Activated T-helper 17 cell treated with anti-CD3 and anti-CD28 coated beads, Interleukin-2, amount 50 U/mL, for 72 hours (primary cell): ENCODE measurements at places on chromosomes 7 and 10. TPM values are rescaled to one million over a fixed set of nuclear protein-coding genes. Genes with fewer than 3 reads are reported as not detected.

GRCh38 chr10:96768136-96768535, 47.8 kb upstream of the PIK3AP1 start:
- no peaks in the 10 kb centered on the region for H3K36me3 ChIP-seq
- no peak for ATAC-seq
- H3K27me3 ChIP-seq, result peaks cover 4% of the 10 kb centered on the region
- no peak overlapping the region for H3K27ac ChIP-seq

DNA sequence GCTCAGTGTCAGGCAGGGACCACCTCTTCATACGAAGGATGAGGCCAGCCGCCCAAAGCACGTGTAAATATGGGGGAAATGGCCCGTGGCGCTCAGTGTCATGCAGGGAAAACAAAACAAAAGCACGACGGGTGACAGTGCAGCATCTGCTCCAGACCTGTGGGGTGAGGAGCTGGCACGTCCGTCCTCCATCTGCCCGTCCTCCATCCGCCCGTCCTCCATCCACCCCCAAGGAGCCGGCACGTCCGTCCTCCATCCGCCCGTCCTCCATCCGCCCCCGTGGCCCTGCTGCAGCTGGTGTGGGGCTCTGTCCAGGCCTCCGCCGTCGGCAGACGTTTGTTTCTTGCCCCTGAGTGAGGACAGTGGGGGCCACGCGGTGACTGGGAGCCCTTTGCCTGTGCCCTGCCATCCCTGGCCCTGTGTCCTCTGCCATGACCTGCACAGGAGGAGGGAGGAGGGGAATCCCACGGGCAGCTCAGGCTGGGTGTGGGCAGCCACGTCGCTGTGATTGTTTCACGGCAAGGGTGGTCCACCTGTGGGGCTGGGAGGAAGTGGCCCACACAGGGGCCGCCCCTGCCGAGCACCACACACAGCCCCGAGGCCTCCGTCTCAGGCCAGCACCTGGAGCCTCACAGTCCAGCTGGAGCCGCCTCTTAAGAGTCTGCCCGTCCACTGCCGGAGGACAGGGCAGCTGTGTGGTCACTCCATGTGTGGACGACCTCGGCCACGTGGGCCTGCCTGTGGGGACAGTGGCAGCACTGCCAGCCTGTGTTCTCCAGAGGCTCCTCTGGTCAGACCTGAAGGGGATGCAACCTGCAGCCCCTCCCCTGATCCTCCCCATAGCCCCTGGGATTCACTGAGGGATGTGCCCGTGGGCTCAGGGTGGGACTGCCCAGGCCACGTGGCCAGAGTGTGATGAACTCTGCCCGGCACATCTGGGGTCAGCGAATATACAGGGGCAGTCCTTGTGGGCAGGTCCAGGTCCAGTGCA, 38.2 kb upstream of the DPYSL4 start:
- H3K27me3 ChIP-seq, result no peaks in the 10 kb centered on the region
- H3K27ac ChIP-seq, result no peak overlapping the region
- no peak overlapping the region for H3K4me3 ChIP-seq

- H3K4me1 ChIP-seq, result no peaks in the 10 kb centered on the region
- no peak overlapping the region for H3K27ac ChIP-seq
- H3K27me3 ChIP-seq, result no peaks in the 10 kb centered on the region
- no peak for ATAC-seq
- no peak overlapping the region for H3K4me3 ChIP-seq
Observed at GRCh38 chr7:88155756-88156155, 64.1 kb downstream of the SRI start.

DNA sequence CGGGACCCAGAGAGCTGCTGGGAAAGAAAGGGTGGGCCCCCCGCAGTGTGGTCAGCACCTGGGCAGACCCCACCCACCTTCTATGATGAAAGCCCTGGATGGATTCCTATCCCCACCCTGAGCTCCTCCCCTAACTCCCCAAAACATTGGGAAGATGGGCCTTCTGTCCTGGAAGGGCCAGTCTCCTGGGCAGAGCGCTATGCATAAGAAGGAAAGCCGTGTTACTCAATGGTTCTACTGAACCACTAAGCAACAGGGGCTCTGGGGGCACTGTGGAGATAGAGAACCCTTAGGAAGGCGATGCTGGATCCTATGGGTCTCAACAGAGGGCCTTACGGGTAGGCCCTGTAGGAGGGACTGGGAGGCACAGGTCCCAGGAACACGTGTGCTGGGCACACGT, 30.7 kb upstream of the INSIG1 start:
- no peak overlapping the region for H3K27ac ChIP-seq
- no peaks in the 10 kb centered on the region for H3K4me1 ChIP-seq
- no peak overlapping the region for H3K4me3 ChIP-seq
- no peaks in the 10 kb centered on the region for H3K36me3 ChIP-seq
- H3K27me3 ChIP-seq, result peaks cover 12% of the 10 kb centered on the region

GRCh38 chr7:69657985-69658384, 59.7 kb downstream of the AUTS2 start:
- no peak overlapping the region for H3K27ac ChIP-seq
- H3K4me1 ChIP-seq, result no peaks in the 10 kb centered on the region
- no peaks in the 10 kb centered on the region for H3K36me3 ChIP-seq
- ATAC-seq, result no peak
- H3K4me3 ChIP-seq, result no peak overlapping the region

- no peak overlapping the region for H3K4me3 ChIP-seq
- ATAC-seq, result no peak
- no peaks in the 10 kb centered on the region for H3K27me3 ChIP-seq
- no peaks in the 10 kb centered on the region for H3K4me1 ChIP-seq
Observed at GRCh38 chr7:80942261-80943041, 23.6 kb upstream of the SEMA3C start.

DNA sequence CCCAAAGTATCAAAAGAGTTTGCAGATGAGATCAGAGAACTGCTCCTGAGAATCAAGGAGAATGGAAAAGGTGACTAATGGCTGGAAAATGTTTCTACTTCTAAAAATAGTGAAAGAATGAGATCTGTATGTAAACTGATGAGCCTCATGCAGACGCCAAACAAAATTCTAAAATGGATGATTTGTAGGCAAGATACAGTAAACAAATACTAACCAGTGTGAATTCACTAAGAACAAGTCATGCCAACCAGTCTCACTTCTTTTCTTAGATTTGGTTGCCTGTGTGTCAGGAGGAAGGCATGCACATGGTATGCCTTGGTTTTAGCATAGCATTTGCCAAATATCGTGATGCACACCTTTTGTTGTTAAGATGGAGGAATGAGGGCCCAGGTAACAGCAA, 94.9 kb upstream of the PIK3CG start:
- H3K27me3 ChIP-seq, result no peaks in the 10 kb centered on the region
- H3K4me1 ChIP-seq, result peaks cover 46% of the 10 kb centered on the region
- peaks cover 5% of the 10 kb centered on the region for H3K36me3 ChIP-seq
- H3K4me3 ChIP-seq, result no peak overlapping the region

- H3K36me3 ChIP-seq, result no peaks in the 10 kb centered on the region
- no peak overlapping the region for H3K27ac ChIP-seq
- ATAC-seq, result no peak
- peaks cover 13% of the 10 kb centered on the region for H3K27me3 ChIP-seq
- no peak overlapping the region for H3K4me3 ChIP-seq
Observed at GRCh38 chr10:86260564-86260963, 106.0 kb downstream of the GRID1 start.

DNA sequence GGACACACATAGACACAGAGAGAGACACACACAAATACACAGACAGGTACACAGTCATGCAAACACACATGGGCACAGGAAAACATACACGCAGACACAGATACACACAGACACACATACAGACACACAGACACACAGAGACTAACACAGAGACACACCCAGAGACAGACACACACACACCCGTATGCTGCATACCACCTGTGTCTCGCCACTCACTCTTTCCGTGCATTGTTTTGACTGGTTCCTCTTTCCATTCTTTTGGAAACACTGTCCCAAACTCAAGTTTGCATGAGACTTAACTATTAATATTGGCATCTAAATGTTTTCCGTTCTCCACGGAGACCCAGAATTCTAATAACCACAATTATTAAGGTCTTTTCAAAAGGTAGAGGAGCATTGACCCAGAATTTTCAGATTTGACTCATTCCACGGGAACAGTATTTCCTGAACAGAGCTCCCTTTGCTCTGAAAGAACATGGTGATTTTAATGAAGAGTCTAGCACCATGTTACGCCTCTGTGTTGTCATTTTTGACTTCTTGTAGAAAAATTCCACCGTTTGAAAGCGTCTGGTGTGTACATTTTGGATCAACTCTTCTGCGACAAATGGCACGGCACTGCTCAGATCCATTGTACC, 141.2 kb upstream of the RNF32 start:
- H3K4me1 ChIP-seq, result no peaks in the 10 kb centered on the region
- H3K27ac ChIP-seq, result no peak overlapping the region
- no peaks in the 10 kb centered on the region for H3K27me3 ChIP-seq

DNA sequence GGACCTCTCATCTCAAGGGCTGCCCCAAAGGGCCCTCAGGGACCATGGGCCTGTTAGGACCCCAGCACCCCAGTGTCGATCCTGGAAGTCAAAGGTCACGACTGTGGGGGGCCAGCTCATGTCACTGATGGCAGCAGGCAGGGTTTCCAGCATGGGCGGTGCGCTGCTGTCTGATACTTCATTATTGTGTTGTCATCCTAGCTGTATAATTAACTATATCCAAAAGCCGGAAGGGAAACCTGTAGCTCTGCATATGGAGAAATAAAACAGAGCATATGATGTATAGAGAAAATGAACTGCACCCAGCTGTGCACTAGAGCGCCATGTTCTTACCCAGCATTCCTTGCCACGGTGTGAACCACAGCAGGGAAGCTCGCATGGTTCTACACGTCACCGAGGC, 196.3 kb downstream of the EBF3 start:
- ATAC-seq, result no peak
- H3K27me3 ChIP-seq, result no peaks in the 10 kb centered on the region
- H3K4me3 ChIP-seq, result no peak overlapping the region
- no peak overlapping the region for H3K27ac ChIP-seq
- no peaks in the 10 kb centered on the region for H3K4me1 ChIP-seq

GRCh38 chr7:12635830-12636229, 51.6 kb upstream of the ARL4A start:
- peak; percentile 76 for ATAC-seq
- H3K36me3 ChIP-seq, result no peaks in the 10 kb centered on the region
- H3K4me3 ChIP-seq, result peak overlapping the region; percentile 79

- no peak for ATAC-seq
- H3K27ac ChIP-seq, result no peak overlapping the region
- H3K36me3 ChIP-seq, result no peaks in the 10 kb centered on the region
- peaks cover 6% of the 10 kb centered on the region for H3K27me3 ChIP-seq
- H3K4me3 ChIP-seq, result no peak overlapping the region
Observed at GRCh38 chr10:76301211-76301610, 869.8 kb downstream of the LRMDA start.

DNA sequence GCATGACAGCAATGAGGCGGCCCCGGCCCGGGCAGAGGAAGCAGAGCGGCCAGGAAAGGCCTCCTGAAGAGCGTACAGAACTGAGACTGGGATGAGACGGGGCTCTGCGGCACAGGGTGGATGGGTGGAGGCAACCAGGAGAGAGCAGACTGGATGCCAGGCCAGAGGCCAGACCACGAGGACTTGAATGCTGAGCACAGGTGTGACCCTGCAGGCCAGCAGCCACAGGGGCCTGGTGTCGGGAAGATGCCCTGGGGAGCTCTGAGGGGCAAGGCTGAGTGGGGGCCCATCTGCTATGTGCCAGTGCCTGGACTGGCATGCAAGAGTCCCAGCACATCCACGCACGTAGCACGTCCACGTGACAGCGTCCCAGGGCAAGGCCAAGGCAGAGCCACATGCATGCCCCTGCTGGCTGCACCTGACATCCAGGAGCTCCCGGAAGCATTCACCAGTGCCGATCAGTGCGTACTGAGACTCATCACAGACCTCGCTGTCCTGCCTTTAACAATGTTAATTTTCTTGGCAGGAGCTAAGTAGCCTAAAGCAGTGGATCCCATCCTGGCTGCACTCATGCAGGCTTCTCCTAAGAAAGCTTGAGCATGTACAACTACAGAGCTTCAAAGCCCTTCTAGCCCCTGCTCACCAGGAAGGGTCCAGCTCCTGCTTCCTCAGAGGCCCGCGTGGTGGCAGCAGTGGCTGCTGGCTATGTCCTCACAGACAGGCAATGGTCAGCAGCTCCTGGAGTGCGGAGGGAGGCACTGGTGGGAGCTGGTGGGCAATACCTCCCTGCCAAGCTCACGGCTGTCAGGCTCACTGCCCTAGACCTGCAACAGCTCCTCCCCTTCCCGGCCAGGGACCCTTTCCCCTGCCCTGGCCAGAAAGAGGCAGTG, 18.0 kb downstream of the GRID1 start:
- H3K4me1 ChIP-seq, result no peaks in the 10 kb centered on the region
- H3K27me3 ChIP-seq, result peaks cover 4% of the 10 kb centered on the region
- no peak overlapping the region for H3K4me3 ChIP-seq
- H3K36me3 ChIP-seq, result no peaks in the 10 kb centered on the region
- H3K27ac ChIP-seq, result no peak overlapping the region
- no peak for ATAC-seq

DNA sequence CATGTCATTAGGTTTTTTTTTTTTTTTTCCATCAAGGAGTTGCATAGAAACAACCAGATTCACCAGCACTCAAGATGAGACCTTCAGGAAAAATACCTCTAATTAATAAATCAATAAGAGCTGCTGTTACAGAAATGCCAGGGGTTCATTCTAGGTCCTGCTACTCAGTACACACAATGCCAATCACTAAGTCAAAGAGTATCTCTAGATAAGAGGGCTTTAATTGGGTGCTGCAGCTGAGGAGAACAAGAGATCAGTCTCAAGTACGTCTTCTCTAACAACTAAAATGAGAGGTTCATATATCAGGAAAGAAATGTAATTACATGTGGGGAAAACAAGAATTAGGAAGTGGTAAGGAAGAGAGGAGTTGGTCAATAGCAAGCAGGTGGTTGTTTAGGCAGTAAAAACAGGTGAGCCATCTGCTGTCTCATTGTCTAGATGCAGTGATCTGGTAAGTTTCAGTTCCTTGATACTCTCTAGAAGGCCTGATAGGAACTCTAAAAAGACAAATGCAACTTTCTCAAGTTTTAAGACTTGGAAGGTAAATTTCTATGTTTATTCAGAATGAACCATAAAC, 272.9 kb upstream of the ZWINT start:
- H3K27me3 ChIP-seq, result no peaks in the 10 kb centered on the region
- no peak overlapping the region for H3K27ac ChIP-seq
- H3K4me1 ChIP-seq, result no peaks in the 10 kb centered on the region

Gene PSD
- total RNA-seq, result 8.0 TPM

Gene SEMA3C
- total RNA-seq, result not detected

Gene CDC14C
- not detected for total RNA-seq

Gene NUTM2D
- total RNA-seq, result 0.50 TPM
